Large intestine (tissue), 12 donors: ENCODE measurements at places on chromosomes 1 and 21.

- DNase-seq: no peak
Observed at GRCh38 chr1:56973923-56974742, 8.3 kb upstream of the C8B start.

GRCh38 chr1:241542199-241542907 is 10.2 kb downstream of the KMO start:
- no peak for DNase-seq

DNA sequence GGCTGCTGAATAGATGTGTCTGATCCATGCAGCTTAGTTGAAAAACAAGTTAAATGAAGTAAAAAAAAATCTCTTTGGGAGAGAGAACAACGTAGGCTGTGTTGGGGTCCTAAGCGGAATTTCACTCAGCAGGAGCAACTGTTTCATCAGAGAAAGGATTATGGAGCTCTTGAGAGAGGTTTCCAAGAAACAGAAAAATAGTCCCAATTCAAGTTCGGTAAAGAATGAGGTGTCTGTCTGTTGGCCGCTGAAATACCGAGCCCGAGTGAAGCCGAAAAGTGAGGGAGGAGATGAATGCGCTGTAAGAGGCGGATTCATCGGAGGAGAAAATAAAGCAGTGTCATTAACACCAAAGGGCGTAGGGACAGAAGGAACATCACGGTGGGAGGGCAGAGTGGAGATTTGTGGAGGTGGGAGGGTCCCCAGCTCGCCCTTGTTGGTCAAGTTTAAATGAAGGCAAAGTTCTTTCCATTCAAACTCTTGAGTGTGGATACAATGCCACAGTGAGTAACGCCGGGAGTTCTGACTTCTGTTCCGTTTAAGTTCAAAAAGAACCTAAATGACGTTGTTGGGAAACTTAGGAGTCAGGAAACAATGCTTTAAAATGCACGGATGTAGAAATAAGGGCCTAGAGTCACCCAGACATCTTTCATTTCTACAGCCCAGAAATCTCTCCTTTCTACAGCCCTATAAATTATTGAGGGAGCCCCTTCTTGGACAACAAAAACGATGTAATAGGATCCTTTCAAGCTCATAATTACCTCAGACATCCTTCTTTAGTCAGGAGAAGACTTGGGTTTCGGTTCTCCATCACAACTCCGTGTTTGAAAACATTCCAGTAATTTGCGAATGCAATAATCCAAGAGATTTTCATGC is 15.6 kb upstream of the SLC45A1 start:
- no peak for DNase-seq

DNA sequence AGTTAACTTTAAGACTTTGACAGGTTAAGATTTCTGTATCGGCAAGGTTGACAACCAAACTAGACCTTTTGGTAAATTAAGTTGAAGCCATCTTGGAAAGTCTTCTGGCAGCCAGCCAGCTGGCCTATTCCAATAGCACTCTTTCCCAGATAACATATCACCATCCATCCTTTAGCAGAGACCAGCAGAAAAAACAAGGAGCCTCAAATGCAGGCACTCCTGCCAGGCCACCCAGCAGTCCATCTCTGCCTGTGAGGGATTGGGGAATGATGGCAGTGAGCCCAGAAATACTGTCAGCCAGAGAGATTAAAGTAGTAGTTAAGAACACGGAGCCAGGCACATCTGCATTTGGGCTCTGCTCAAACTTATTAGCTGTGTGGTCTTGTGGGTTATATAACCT is 19.4 kb downstream of the ZBTB40 start:
- DNase-seq: no peak

DNA sequence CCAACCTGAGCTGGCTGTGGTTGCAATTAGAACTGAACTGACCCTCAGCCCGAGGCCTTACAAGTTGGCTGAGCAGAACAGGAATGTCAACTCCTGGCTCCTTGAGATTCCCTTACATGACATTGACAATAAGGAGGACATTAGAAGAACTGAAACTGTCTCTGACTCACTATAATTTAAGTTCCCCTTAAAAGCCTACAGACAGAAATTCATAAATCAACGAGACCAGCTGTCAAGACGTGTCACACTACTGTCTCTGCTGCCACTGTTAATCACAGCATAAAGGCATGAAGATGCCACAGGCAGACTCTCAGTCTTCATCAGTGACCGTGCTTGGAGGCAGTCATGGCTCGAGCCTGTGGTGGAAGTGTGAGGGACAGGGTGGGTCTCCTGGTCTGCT is 168.8 kb downstream of the GABPA start:
- no peak for DNase-seq

- no peak for DNase-seq
Observed at GRCh38 chr1:211381481-211382181, 55.0 kb downstream of the TRAF5 start.

DNA sequence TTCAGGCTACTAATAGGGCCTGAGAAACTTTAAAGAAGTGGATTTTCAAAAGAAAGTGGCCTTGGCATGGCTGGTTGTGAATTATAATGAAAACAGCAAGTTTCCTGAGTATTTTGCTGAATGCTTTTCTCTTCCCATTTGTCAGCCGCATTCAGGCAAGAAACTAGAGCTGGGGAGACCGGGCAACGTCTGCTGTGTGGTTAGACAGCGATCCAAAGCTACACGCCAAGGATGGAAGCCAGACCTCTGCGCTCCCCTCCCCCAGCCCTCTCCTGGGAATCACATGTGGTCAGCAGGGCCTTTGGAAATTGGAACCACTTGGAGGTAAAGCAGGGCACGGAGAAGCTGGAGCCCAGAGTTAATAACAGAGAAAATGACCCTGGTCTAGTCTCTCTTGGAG is 114.1 kb upstream of the CD34 start:
- DNase-seq: no peak

DNA sequence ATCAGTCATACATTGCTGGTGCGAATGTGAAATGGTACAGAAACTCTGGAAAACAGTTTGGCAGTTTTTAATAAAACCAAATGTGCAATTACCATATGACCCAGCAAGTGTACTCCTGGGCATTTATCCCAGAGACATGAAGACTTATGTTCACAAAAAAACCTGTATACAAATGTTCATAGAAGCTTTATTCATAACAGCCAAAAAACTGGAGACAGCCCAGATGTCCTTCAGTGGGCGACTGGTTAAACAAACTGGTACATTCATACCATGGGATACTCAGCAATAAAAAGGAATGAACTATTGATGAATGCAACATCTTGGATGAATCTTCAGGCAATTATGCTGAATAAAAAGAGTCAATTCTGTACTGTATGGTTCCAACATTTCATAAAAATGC is 97.8 kb downstream of the DTL start:
- no peak for DNase-seq

- DNase-seq: no peak
Observed at GRCh38 chr1:17447501-17447992, 8.1 kb upstream of the RCC2 start.

DNA sequence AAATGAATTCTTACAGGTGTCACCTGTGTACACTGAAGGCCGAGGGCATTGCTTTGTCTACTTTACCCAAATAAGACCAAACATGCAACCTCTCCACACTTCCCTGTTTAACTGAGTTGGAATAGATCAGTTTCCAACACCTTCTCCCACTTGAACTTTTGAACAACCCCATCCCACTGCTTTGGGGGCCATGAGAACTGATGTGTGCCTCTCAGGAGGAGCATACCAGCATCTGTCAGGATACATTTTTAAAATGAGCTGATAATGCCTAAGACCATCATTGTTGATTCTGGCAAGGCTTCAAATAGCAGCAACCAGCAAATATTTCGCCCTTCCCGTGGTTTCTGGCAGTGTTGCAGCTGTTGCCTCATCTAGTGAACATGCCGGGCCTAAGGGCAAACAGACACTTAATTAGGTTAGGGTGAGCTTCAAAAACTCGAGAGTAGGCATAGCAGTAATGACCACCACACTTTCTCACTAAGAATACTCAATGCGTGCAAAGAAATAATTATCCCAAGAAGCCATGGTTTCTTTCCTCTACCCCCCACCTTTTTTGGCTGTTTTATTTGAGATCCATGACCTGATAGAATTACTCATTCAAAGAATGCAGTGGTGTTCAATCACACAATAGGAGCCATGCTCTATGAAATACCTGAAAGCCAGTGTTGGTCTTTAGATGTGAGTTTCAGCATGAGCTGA is 63.7 kb downstream of the MAP10 start:
- DNase-seq: no peak
